ENCODE measurements at places on chromosomes 3 and 15.

DNA sequence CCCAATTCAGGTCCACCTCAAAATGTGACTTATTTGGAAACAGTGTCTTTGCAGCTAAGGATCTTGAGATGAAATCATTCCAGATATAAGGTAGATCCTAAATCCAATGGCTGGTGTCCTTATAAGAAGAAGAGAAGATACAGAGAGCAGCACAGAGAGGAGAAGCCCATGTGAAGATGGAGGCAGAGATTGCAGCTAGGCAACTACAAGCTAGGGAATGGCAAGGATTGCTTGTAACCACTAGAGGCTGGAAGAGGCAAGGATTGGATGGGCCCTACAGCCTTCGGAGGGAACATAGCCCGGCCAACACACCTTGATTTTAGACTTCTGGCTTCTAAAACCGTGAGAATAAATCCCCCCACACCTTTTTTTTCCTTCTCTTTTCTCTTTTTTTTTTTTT lies 38.5 kb downstream of the SYN2 start:
- DNase-seq: no peak

GRCh38 chr3:130900959-130901358 lies 7.1 kb downstream of the ATP2C1 start:
- no peak for DNase-seq

DNA sequence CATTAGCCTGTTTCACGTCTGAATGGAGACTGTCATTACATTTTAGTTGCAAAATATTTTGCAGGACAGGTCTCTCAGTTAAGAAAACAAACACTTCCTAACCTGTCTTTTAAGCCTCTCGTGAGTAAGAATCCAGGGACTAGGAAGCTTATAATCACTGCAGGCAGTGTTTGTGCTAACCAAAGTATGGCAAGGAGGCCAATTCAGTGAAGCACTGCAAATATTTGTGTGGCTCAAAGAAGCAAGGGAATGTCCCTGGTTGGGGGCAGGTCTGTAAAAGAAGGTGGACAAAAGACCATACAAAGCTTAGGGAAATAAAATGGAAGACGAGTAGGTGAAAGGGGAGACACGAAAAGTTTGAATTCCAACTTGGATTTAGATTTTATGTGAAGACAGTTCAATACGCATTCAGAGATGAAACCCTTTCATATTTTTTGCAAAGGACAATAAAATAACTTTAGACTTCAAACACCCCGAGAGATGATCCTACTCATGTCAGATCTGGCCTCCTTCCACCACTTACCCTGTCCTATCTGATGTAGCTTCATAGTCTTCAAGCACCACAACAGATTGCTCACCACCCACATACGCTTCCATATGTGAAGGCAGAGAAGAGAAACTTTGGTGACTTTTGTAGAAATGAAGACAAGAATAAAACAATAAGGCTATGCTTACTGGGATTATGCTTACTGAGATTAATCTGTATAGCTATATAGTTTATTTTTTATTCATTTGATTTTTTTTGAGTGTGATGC lies 240.9 kb downstream of the TUSC7 start:
- DNase-seq: no peak

- no peak for DNase-seq
Measured at GRCh38 chr3:57545636-57546268, 1.6 kb upstream of the DNAH12 start.

DNA sequence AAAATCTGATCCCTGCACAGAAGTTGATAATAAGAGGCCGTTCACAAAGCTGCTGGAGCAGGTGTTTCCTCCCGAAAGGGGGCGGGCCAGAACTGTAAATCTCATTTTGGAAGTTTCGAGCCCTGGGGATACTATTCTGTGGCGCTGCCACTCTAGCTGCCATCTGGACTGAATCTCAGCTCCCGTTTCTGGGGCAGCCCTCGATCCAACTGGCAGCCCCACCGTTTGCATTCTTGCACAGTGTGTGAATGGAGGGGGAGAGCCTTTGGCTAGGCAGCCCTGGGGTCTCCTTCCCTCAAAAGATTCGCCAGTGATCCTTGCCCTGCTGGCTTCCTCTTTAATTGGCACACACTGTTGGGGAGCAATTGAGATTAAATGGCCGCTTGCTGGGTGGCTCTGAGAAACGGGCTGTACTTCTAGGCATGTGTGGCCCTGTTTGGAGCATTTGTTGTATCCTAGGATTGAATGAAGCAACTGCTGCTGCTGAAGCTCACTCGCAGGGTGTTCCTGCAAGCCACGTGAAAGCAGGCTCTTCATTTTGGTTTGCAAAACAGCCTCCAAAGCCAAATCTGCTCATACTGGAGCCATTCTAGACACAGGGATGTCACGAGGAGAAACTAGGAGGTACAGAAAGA lies 57.2 kb upstream of the TOPAZ1 start:
- no peak for DNase-seq
